ENCODE measurements at places on chromosomes 16 and 17.

DNA sequence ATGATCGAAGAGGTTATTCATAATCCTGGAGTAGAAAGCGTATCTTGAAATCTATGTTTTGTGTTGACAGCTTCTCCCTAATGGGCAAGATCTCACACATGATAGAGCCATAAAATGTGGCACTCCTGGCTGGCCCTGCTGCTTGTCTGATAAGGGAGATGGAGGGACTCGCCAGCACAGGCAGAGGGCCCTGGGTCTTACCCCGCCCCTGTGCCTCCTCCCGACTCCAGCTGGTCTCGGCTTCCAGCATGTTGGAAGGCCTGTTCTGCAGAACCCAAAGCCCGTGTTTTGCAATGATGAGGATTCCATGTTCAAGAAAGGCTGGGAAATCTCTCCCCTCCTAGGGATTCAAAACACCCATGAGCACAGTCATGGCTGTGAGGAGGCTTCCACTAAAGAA lies 106.7 kb upstream of the SDK2 start:
- no peaks in the 10 kb centered on the region for H3K27me3 ChIP-seq
- no peak for DNase-seq
- no peaks in the 10 kb centered on the region for H3K36me3 ChIP-seq
- H3K27ac ChIP-seq = no peak overlapping the region
- no peak overlapping the region for H3K4me3 ChIP-seq

- no peak for DNase-seq
- no peak overlapping the region for H3K27ac ChIP-seq
- no peaks in the 10 kb centered on the region for H3K4me1 ChIP-seq
- peaks cover 3% of the 10 kb centered on the region for H3K36me3 ChIP-seq
- H3K4me3 ChIP-seq = no peak overlapping the region
- H3K27me3 ChIP-seq = no peaks in the 10 kb centered on the region
These were observed 11.5 kb upstream of the ATP6V0C start for GRCh38 chr16:2501946-2502895.

- no peak for DNase-seq
- H3K36me3 ChIP-seq = peaks cover 31% of the 10 kb centered on the region
- H3K27ac ChIP-seq = peak overlapping the region; percentile 64
- peaks cover 41% of the 10 kb centered on the region for H3K4me1 ChIP-seq
- H3K27me3 ChIP-seq = no peaks in the 10 kb centered on the region
These were observed 18.0 kb downstream of the C16orf87 start for GRCh38 chr16:46812781-46813540.

- H3K27ac ChIP-seq = no peak overlapping the region
- no peaks in the 10 kb centered on the region for H3K36me3 ChIP-seq
- no peaks in the 10 kb centered on the region for H3K4me1 ChIP-seq
- no peak overlapping the region for H3K4me3 ChIP-seq
- peaks cover 2% of the 10 kb centered on the region for H3K27me3 ChIP-seq
These were observed 19.1 kb downstream of the NGFR start for GRCh38 chr17:49514071-49514721.

DNA sequence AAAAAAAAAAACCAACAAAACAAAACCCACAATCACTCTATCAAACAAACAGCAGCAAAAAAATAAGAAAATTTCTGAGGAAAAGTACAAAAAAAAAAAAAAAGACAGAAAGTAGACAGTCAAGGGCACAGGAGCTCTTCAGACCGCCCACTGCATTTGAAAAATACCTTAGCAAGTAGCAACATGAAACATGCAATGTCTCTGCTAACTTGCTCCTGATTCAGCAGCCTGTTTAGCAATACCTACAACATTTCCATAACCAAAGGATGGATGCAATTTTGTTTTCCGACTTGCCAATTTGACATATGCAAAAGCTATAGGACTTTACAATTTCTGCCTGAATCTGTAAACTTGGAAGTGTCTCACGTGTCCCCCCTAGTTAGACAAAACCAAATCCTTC lies 57.4 kb downstream of the SYNRG start:
- no peaks in the 10 kb centered on the region for H3K27me3 ChIP-seq
- no peak for DNase-seq
- H3K27ac ChIP-seq = peak overlapping the region; percentile 56
- peaks cover 26% of the 10 kb centered on the region for H3K36me3 ChIP-seq
- H3K4me3 ChIP-seq = no peak overlapping the region
- peaks cover 59% of the 10 kb centered on the region for H3K4me1 ChIP-seq

GRCh38 chr17:75610103-75610984 lies 22.7 kb downstream of the MYO15B start:
- no peak overlapping the region for H3K4me3 ChIP-seq
- no peaks in the 10 kb centered on the region for H3K27me3 ChIP-seq
- H3K27ac ChIP-seq = no peak overlapping the region
- no peaks in the 10 kb centered on the region for H3K36me3 ChIP-seq
- H3K4me1 ChIP-seq = peaks cover 4% of the 10 kb centered on the region
- no peak for DNase-seq

DNA sequence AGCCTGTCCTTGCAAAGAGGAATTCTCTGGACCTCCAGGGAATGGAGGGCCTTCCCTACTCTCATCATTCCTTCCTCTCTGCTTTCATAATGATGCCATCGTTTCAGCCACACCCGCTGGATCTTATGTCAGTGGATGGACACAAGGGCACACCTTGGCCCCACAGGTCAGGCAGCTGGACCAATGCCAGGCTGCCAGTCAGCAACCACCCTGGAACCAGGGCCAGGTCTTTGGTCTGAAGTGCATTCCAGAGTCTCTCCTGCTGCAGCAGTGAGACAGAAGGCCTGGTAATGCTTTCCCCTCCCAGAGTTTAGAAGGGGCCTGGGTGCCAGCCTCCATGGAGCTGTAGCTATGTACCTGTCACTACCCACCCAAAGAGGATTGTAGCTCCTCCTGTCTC lies 7.4 kb downstream of the C1QL1 start:
- H3K36me3 ChIP-seq = no peaks in the 10 kb centered on the region
- peaks cover 6% of the 10 kb centered on the region for H3K4me1 ChIP-seq
- DNase-seq = no peak
- H3K4me3 ChIP-seq = no peak overlapping the region
